A549 treated with CpdA at 1 μM for 4 hours (cell line): ENCODE measurements at places on chromosomes 6 and 20. TPM values are rescaled to one million over a fixed set of nuclear protein-coding genes. Genes with fewer than 3 reads are reported as not detected.

BPI gene
- total RNA-seq, result not detected in 5 replicates

NRN1 gene
- 0.49 to 0.79 TPM (median 0.71 TPM) in 5 replicates for total RNA-seq

LYRM4 gene
- 23.0 to 36.8 TPM (median 34.5 TPM) in 5 replicates for total RNA-seq

SLC12A5 gene
- 11.6 to 15.4 TPM (median 14.4 TPM) in 5 replicates for total RNA-seq

BEND6 gene
- 0.84 to 1.4 TPM (median 1.2 TPM) in 5 replicates for total RNA-seq

KHDC1L gene
- total RNA-seq, result 0.25 to 0.66 TPM (median 0.31 TPM) in 3 of 5 replicates, not detected in the others

EPHA7 gene
- total RNA-seq, result 0.06 to 0.09 TPM (median 0.08 TPM) in 5 replicates

RIPOR3 gene
- total RNA-seq, result 0.06 to 0.09 TPM in 2 of 5 replicates, not detected in the others

ARG1 gene
- total RNA-seq, result not detected in 5 replicates

SLC22A7 gene
- not detected in 5 replicates for total RNA-seq

RAB5IF gene
- total RNA-seq, result 183 to 308 TPM (median 275 TPM) in 5 replicates

RFX6 gene
- total RNA-seq, result not detected in 5 replicates

CDH22 gene
- total RNA-seq, result 0.03 to 0.08 TPM (median 0.05 TPM) in 3 of 5 replicates, not detected in the others

GLP1R gene
- not detected in 5 replicates for total RNA-seq

SUMO4 gene
- 0.08 TPM in 1 of 5 replicates, not detected in the others for total RNA-seq

SLC35D3 gene
- 0.06 to 0.15 TPM (median 0.06 TPM) in 4 of 5 replicates, not detected in the other for total RNA-seq
